H7 (cell line): ENCODE measurements at places on chromosomes 3 and 15. TPM values are rescaled to one million over a fixed set of nuclear protein-coding genes. Genes with fewer than 3 reads are reported as not detected.
A peak's percentile ranks its signal among the peaks of the same experiment; 100 is the strongest.

Gene COL7A1
- 19.4 and 29.4 TPM in 2 replicates for total RNA-seq

DNA sequence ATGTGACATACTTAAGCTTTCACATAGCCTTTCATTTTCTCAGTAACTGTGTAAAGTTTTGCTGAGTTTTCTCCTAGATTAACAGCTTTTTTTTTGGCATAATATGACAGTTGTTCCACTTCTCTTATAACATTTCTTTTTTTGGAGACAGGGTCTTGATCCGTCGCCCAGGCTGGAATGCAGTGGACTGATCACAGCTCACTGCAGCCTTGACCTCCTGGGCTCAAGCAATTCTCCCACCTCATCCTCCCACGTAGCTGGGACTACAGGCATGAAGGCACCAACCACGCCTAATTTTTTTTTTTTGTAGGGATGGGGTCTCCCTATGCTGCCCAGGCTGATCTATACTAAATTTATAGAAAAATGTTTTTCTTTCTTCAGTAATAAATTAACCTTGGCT is 30.1 kb downstream of the DLG1 start:
- DNase-seq, result no peak

- DNase-seq, result peak; percentile 68
Measured at GRCh38 chr3:77038468-77038929, 1.4 kb upstream of the ROBO2 start.

DNA sequence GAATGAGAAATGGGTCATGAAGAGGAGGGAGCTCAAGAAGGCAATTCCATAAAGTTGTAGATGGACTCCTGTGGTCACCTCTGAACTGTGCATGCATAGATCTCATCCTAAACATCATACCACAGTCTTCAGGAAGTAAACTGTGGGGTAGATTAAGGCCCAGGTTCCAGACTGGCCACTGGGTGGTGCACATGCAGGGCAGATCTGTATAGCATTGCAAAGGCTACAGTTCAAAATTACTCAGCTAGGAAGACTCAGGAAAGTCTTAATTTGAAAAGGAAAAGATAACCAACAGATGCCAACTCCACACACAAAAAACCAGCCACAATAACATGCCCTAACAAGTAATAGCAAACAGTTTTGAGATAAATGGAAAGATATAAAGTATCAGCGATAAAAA is 20.3 kb downstream of the KY start:
- DNase-seq, result no peak

Gene CIB2
- 56.7 and 64.5 TPM in 2 replicates for total RNA-seq

DNA sequence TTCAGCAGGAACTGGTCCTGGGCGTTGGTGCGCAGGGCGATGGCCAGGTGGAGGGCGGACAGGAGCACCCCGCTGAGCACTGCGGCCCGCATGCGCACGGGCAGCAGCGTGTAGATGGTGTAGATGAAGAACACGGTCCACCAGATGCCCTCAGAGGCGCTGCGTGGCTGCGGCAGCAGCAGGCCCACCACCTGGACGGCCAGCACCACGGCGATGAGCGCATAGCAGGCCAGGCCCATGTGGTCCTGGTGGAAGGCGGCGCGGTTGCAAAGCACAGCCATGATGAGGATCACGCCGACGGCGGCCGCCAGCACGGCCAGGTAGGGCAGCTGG is 1.5 kb downstream of the ADCY5 start:
- DNase-seq, result no peak

GRCh38 chr3:78781351-78781750 is 986.4 kb downstream of the ROBO1 start:
- no peak for DNase-seq

Gene CATSPER2
- total RNA-seq, result 0.41 and 0.94 TPM in 2 replicates

DNA sequence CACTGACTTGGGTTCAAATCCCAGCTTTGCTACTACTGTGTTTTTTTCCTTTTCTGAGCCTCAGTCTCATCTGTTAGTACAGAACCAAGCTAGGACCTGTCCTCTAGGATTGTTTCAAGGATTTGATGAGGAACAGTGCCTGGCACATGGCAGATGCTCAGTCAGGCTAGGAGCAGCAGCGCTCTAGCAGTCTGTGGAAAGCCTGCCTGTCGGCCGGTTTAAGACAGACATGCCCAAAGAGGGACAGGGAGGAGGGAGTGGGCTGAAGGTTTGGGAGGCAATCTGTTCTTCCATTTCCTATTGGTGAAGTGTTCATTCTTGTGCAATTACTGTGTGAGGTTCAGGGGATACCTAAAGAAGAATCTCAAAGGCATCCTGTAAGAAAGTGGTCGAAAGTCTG is 35.1 kb upstream of the RGMA start:
- DNase-seq, result no peak

Gene HDC
- not detected in 2 replicates for total RNA-seq

GRCh38 chr3:53673722-53674350 is 172.4 kb downstream of the CHDH start:
- no peak for DNase-seq
